ENCODE measurements at places on chromosomes 6 and 20. TPM values are rescaled to one million over a fixed set of nuclear protein-coding genes. Genes with fewer than 3 reads are reported as not detected.

DNA sequence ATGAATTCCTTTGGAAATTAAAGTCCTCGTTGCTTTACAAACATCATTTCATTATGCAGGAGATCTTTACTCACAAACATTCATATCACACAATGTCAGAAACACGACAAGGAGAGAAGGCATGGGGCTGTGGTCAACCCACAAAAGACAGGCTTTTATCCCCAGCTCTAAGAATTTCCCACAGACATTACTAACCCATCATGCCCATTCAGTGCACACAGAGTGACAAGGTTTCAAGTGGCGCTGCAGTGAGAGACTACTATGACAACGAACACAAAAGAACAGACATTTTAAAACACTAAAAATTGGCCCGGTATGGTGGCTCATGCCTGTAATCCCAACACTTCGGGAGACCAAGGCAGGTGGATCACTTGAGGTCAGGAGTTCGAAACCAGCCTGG is 579.8 kb upstream of the AGPAT4 start:
- DNase-seq: no peak

DNA sequence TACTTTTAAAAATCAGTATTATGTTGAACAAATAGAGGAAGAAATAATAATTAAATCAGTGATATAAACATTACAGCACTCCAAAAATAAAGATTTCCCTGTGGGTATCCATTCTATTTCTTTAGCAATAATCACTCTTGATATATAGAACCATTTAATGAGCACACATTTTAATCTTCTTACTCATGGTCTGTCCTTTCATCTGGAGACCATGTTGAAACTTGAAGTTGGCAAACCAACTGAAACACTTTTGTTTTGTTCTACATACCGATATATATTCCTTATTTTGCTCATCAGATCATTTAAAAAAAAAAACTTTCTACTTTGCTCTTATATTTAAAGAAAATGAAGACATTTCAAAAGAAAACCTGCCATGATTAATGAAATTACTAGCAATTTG is 13.4 kb downstream of the C6orf58 start:
- DNase-seq: no peak

GRCh38 chr6:68778356-68779020 is 143.4 kb downstream of the ADGRB3 start:
- DNase-seq: no peak

- no peak for DNase-seq
Observed at GRCh38 chr20:59667131-59667530, 62.8 kb downstream of the PHACTR3 start.

- DNase-seq: no peak
Observed at GRCh38 chr20:23536328-23536974, 31.8 kb downstream of the CST9L start.

DNA sequence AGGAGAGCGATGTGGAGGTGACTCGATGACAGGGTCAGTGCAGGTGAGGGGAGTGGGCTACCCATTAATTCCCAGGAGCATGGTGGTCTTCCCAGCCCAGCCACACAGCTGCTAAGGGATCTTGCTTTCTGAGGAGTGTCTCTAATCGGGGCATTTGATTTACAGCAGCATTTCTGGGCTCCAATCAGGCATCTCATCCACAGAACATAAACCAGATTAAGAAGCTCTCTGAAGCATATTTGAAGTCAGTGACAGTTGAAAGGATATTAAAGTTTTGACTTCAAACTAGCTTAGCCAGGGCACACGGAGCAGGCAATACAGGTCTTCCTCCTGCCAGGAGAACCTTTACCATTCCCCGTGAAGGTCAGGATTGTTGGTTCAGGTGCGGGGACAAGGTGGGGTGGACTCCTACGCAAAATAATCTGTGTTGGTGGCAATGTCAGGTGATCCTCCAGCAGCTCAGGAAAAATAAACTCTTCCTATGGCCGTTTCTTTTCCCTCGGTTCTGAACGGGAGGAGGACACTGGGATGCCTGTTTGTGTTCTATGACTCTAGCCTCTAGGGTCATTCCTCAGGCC is 39.9 kb upstream of the ZNF831 start:
- no peak for DNase-seq

GRCh38 chr6:160036790-160037206 is 67.9 kb downstream of the IGF2R start:
- DNase-seq: no peak

GRCh38 chr6:48809245-48809644 is 653.8 kb downstream of the MMUT start:
- no peak for DNase-seq

DNA sequence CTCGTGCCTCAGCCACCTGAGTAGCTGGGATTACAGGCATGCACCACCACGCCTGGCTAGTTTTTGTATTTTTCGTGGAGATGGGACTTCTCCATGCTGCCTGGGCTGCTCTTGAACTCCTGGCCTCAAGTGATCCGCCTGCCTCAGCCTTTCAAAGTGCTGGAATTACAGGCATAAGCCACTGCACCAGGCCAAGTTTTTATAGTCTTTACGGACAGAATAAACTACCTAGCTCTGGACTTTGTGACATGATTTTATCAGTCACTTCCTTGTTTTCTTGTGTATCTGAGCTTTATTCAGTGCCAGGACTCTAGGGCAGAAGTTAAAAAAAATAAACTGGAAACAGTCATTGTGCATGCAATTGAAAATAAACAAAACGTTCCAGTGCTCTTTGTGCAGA is 46.7 kb upstream of the RALGAPA2 start:
- DNase-seq: no peak

- peak; percentile 37 for DNase-seq
Observed at GRCh38 chr20:38129893-38130609, 35.0 kb downstream of the TGM2 start.

GRCh38 chr6:40714576-40715564 is 127.7 kb upstream of the LRFN2 start:
- no peak for DNase-seq

GRCh38 chr6:3447005-3447404 is 9.8 kb downstream of the SLC22A23 start:
- DNase-seq: no peak

GRCh38 chr6:72619883-72620696 is 1.8 kb upstream of the KCNQ5 start:
- peak; percentile 89 for DNase-seq

DNA sequence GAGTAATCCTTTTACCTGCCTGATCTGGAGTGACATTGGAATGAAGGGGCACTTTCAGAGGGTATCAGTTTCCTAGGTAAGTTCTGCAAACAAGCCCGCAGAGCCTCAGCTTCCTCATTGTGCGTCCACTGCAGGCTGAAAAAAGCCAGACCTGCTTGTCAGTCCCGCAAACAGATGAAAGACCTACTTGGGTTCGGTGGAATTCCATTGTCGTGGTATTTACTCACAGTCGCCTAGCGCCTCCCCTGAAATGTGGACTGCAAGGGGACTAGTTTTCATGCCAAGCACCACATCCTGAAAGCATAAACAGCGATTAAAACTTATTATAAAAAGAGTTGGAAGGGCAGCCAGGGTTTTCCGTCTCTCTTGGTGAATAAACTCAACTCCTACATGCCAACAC is 121.5 kb downstream of the PAX1 start:
- no peak for DNase-seq

GRCh38 chr20:6562111-6562510 is 205.4 kb upstream of the BMP2 start:
- DNase-seq: no peak

DNA sequence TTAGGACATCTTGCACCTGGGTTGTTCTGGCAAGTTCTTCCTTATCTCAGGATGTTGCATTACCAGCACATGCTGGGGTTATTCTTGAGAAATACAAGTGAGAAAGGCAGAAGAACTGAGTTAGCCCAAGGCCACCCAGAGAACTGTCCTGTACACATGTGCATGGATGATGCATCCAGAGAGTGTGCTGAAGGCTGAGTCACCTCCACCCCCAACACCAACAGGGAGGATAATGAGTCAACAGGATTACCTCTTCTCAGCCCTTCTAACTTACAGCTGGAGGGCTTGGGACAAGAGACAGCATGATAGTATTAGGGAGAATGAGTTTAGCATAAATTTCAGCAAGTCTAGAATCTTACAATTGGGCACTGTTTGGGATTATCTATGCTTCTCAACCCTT is 8.5 kb downstream of the SCGN start:
- DNase-seq: no peak

The PDYN gene
- not detected for polyA plus RNA-seq

The TRDN gene
- 0.03 TPM for polyA plus RNA-seq

The C2 gene
- polyA plus RNA-seq: 25.4 TPM

The LY6G6F gene
- 0.68 TPM for polyA plus RNA-seq

The PLEKHG1 gene
- 14.2 TPM for polyA plus RNA-seq

The WFDC5 gene
- polyA plus RNA-seq: not detected

The TSPO2 gene
- 0.54 TPM for polyA plus RNA-seq

The TNNC2 gene
- 1.4 TPM for polyA plus RNA-seq

The UBD gene
- 121 TPM for polyA plus RNA-seq

The NKX2-4 gene
- not detected for polyA plus RNA-seq

All from spleen (tissue), 13 donors.